ENCODE measurements at places on chromosomes 6 and 20.

DNA sequence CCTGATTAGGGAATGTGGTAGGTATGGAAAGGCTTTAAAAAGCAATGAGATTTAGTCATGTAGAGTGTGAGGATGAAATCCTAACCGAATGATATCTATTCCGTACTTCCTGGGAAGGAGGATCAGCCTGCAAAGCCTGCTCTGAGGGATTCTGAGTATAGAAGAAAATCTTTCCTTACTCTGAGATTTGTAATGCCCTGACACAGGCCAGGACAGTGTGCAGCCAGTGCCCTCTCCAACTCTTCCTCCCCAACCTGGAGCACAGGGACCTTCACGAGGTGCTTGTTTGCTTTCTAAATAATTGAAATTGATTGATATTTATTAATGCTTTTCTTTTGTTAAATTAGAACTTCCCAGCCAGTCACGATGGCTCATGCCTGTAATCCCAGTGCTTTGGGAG lies 131.6 kb downstream of the ADGRG6 start:
- DNase-seq: no peak

GRCh38 chr6:140344142-140344913 lies 969.9 kb upstream of the CITED2 start:
- no peak for DNase-seq

GRCh38 chr6:164168595-164168994 lies 754.1 kb downstream of the QKI start:
- no peak for DNase-seq

DNA sequence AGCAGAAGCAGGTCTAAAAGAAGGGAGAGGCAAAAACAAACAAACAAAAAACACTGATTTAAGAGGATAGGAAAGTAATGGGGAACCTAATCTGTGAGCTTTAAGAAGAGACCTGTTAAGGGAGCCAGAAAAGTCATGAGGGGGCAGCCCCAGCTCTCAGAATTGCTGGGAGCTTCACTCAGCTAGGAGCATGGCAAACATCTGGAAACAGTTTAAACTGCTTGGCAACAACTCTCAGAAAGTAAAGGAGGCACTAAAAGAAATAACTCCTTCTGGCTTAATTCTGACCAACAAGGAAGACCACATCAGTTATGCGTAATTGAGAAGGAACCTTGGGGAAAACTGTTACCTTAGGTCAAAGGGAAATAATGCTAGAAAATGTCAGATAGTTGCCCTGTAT lies 121.4 kb downstream of the LAMP5 start:
- no peak for DNase-seq

DNA sequence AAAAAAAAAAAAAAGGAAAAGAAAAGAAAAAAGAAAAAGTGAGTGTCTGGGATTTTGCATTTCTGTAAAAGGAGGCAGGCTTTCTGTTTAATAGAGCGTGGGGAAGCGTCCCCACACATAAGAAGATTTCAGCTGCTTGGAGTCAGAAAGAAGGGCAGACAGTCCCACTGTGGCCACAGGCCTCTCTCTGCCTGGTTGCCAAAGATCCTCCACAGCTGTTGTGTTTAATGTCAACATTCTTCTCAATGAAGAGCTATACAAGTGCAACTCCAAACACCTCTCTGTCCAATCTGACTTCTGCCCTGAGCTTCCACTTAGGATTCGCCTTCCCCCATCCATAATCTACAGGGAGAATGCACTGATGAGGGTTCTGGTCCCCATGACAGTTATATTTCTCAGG lies 64.3 kb upstream of the MLN start:
- no peak for DNase-seq

- no peak for DNase-seq
These were observed 122.6 kb upstream of the MLN start for GRCh38 chr6:33926451-33926850.

- no peak for DNase-seq
These were observed 9.3 kb upstream of the POU3F2 start for GRCh38 chr6:98824902-98825599.

- DNase-seq: no peak
These were observed 12.0 kb downstream of the PFDN4 start for GRCh38 chr20:54219751-54220426.

- no peak for DNase-seq
These were observed 572 bp downstream of the ZNF341 start for GRCh38 chr20:33732166-33732970.

DNA sequence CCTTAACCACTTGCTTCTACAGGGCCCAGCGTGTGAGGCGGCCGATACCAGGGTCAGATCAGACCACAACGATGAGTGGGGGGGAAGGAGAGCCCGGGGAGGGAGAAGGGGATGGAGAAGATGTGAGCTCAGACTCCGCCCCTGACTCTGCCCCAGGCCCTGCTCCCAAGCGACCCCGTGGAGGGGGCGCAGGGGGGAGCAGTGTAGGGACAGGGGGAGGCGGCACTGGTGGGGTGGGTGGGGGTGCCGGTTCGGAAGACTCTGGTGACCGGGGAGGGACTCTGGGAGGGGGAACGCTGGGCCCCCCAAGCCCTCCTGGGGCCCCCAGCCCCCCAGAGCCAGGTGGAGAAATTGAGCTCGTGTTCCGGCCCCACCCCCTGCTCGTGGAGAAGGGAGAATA lies 2.8 kb downstream of the RING1 start:
- no peak for DNase-seq

DNA sequence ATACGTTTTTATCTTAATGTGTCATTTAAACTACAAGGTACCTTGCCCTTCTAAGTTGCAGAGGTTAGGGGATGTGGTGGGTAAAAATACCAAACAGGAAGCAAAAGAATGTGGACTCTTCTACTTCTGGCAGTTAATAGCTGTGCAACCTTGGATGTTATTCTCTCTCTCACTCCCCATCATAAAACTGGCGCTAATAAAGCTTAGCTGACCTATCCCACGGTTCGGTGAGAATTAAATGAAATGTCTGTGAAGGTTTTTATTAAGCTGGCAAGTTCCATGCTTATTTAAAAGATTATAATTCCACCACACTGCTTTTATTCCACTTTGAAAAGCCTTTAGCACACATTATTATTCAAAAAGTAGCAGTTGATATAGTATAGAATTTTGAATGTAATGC lies 127.8 kb upstream of the SLC22A23 start:
- no peak for DNase-seq

DNA sequence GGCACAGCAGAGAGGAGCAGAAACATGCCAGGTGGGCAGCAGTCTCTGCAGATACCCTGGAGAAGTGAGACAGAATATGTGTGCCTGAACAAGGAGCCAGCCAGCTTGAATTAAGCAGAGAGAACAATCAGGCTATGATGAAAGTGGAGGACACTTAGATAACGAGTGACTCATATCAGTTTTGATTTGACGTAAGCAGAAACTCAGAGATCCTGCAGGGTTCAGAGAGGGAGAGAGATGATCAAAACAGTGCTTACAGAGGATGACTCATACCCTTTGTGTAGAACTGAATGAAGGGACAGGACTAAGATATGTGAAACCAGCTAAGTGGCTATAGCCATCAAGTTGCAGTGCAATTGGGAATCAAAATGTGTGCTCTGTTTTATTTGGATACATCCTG lies 300.7 kb downstream of the TENT5A start:
- DNase-seq: no peak

DNA sequence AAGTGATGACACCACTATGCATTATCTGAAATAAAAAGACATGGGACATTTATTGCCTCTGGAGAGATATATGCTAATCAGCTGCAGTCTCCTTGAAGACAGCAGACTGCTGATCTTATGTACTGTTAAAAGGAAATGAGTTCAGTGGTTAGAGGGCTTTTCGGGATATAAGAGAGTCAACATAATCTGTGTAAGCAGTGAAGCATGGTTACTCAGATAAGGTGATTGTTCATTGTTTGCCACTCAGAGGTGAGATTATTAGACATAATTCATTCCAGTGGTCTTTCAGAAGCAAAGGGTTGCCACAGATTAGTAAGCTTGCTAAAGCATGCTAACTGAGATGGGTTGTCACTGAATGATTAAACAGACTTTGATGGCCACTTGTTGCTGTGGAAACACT lies 1450.7 kb upstream of the ADGRB3 start:
- no peak for DNase-seq

- no peak for DNase-seq
These were observed 60.5 kb upstream of the MLIP start for GRCh38 chr6:54050750-54051149.

DNA sequence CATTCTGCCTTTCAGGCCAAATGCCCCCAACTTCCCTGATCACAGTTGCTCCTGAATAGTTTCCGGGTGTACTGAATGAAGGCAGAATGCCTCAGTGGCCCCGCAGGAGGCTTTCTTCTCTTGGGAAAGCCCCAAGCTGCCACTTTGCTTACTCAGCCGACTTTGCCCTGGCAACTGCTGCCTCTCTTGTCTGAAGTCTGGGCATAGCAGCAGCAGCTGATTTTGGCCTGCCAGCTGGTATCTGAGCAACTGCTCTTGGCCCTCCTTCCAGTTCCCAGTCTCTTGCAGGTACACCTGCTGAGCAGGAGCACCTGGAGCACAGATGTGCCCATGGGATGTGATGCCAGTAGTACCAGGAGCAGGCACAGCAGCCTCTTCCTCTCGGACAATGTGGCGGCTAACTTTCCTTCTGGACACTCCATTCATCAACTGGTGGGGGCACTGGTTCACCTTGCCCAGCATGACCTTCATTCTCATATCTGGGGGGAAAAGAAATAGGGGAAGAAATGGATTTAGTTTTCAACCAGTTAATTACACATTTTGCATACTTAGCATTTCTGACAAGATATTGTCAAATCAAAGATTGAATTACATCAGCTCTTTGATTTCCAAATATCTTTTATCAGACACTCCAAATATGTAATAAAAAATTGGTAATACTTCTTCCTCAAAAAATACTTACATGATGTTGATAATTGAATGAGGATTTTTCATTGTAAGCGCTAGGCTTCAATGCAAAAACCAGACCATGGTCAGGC lies 468.2 kb downstream of the PKHD1 start:
- DNase-seq: no peak

GRCh38 chr20:44231713-44232468 lies 15.2 kb upstream of the GDAP1L1 start:
- no peak for DNase-seq

GRCh38 chr6:52328303-52328662 lies 33.7 kb upstream of the PAQR8 start:
- no peak for DNase-seq

GRCh38 chr6:90584636-90585255 lies 2.1 kb downstream of the MAP3K7 start:
- DNase-seq: no peak

Data from mesothelial cell of epicardium (in vitro differentiated cells).